ENCODE measurements at places on chromosomes 7 and 10.
A peak's percentile ranks its signal among the peaks of the same experiment; 100 is the strongest.

- DNase-seq: no peak
Measured at GRCh38 chr7:57381581-57381980, 68.4 kb upstream of the ZNF716 start.

DNA sequence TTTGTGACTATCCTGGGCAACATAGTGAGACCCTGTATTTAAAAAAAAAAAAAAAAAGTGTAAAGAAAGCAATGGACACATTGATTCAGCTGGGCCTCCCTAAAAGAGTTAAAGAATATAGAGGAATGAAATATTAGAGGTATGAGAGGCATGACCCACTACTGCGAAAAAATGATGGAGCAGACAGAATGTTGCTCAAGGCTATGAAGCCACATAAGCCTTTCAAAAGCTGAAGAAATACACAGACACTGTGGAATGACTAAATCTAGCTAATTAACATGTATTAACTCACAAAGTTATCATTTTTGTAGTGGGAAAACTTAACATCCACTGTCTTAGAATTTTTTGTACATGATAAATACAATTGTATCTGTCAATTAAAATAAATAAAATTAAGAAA lies 107.3 kb downstream of the HGF start:
- DNase-seq: no peak

DNA sequence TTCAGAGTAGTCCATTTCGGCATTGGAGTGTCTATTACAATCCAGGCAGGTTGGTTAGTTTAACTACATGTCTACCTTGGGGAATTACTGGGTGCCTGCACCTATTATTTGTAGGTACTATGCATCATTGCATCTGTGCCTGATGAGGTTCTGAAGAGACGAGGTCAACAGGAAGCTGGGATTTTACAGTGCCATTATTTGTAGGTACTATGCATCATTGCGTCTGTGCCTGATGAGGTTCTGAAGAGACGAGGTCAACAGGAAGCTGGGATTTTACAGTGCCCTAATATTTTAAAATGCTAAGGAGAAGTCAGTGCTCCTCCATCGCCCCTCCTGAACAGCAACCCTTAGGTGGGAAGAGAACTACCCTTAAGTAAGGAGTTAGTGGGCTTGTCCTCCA lies 41.7 kb downstream of the NPY start:
- no peak for DNase-seq

GRCh38 chr7:36132012-36132411 lies 21.0 kb upstream of the EEPD1 start:
- DNase-seq: no peak

- no peak for DNase-seq
Measured at GRCh38 chr10:11895108-11895466, 71.9 kb downstream of the PROSER2 start.

DNA sequence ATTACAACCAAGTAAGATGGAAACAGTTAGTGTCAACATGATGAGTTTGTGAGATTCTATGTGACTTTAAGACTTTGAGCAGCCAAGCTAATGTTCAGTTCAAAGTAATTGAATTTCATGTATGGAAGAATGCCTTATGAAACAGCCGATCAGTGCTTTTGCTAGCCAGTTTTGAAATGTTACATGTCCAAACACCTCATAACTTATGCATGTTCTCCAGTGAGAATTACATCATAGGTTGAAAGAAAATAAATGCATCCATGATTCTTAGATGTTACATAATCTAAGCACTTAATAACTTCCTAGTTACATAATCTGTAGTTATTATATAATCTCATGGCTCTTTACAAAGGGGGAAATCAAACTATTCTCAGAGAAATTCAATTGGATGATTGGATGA lies 211.3 kb downstream of the BICC1 start:
- DNase-seq: no peak

DNA sequence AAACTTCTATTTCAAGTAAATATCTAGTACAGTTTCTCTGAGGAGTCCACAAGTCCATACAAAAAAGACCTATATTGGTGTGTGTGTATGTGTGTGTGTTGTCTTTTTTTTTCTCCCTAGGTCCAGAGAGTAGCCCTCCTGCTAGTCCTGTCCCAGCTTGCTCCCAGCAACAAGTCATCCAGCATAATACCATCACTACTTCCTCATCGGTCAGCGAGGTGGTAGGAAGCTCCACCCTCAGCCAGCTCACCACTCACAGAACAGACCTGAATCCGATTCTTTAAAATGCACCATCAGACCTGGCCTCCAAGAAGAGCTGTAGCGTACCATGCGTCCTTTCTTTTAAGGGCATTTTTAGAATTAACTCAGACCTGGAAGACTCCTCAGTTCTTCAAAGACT lies 139.1 kb downstream of the TRIL start:
- DNase-seq: no peak

DNA sequence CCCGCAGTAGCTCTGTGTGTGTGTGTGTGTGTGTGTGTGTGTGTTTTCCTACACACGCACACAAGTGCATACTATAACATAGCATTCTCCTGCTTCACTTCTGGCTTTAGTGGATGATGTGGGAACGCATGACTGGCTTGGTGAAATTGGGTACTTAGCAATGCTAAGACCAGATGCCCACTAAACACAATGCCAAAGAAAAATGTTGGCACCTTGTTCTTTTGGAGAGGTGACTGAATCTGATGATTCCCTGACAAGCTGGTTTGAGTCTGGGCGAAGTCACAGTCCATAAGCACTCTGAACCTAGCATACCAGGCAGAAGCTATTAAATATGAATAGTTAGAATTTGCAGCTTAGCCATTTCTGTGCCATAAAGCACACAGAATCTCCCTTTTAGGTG lies 68.0 kb upstream of the CDCA7L start:
- DNase-seq: no peak

DNA sequence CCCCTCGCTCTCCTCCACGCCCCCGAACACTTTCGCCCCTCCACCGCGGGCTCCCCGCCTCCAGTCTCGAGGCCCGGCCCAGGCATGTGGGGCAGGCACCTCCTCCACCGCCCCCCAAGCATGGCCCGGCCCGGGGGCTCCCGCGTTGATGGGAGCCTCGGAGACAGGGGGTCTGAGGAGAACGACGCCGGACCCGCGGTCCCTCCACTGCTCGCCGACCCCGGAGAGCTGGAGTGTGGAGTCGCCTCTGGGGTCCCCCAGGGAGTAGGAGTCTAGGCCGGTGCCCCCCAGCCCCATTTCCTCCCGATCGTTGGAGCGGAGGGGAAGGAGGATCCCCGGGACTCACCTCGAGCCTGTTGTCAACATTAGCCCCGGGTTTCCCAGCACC lies 206 bp downstream of the UPF2 start:
- no peak for DNase-seq

GRCh38 chr7:85074992-85075391 lies 111.9 kb downstream of the SEMA3D start:
- no peak for DNase-seq

- no peak for DNase-seq
Measured at GRCh38 chr7:82741493-82741892, 297.9 kb upstream of the CACNA2D1 start.

DNA sequence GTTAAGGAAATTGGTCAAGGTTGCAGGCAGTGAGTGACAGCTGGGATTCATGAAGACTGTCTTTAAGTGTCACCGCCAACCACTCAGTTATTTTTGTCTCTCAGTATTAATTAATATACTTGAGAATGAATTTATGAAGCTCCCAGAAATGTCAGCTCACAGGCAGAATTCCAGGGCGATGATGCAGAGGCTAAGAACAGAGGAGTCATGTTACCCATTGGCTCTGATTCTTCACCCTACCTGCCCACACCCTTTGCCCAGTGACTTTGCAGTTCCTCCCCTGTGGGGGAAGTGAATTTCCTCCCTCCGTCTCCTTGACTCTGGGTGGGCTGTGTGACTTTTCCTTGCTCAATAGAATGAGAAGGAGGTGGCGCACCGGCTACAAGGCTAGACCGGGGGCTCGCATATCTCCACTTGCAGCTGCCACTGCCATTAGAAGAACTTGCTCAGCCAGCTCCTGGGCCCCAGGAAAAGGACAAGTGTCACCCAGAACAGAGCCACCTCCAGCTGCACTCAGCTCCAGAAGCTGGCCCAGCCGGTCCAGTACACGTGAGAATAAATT lies 157.1 kb upstream of the PRKCQ start:
- DNase-seq: no peak

- no peak for DNase-seq
Measured at GRCh38 chr7:37357637-37357996, 91.0 kb downstream of the ELMO1 start.

DNA sequence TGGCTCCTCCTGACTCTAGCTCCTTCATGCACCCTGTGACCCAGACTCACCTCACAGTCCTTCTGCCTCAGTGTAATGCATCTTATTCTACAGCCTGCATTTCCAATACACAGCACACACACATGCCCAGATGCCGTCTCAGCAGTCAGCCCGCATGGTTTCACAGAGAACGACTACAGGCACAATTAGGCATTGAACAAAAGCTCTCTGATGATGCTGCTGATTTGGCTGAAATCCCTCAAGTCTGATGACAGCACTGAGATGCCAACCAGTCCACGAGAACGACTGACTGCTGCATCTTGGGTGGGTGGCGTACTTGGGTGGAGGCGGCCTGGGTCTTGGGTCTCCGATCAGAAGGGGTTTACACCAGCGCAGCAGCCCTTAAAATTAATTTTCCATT lies 200.4 kb downstream of the TAX1BP1 start:
- no peak for DNase-seq

GRCh38 chr10:77904100-77904840 lies 22.3 kb downstream of the DLG5 start:
- no peak for DNase-seq

GRCh38 chr10:6148908-6149307 lies 53.8 kb upstream of the PFKFB3 start:
- no peak for DNase-seq

GRCh38 chr7:105924945-105925344 lies 38.1 kb upstream of the CDHR3 start:
- DNase-seq: no peak

DNA sequence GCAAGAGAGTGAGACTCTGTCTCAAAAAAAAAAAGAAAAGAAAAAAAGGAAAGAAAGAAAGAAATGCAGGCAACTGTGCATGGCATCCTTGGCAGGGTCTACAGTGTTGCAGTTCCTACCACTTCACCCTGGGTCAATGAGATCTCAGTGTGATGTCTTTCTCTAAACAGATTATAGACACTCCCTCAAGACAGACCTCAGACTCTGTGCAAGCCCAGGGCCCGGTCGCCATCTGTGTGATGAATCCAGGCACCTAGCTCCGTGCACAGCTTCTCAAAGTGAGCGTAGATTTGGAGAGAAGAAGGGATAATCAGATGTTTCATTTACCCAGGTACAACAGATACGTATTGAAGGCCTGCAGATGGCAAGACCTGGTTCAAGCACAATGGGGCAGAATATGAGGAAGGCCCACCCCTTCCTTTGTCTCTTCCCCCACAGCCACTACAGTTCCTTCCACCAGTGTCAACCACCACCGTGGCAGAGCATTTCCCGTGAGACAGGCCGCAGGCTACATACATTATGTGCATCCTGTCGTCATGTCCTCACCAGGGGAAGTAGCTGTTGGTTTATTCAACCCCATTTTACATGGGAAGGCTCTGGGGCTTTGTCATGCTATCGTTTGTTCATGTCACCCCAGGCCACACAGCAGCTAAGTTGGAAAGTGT lies 471.7 kb upstream of the GALNT17 start:
- DNase-seq: no peak

DNA sequence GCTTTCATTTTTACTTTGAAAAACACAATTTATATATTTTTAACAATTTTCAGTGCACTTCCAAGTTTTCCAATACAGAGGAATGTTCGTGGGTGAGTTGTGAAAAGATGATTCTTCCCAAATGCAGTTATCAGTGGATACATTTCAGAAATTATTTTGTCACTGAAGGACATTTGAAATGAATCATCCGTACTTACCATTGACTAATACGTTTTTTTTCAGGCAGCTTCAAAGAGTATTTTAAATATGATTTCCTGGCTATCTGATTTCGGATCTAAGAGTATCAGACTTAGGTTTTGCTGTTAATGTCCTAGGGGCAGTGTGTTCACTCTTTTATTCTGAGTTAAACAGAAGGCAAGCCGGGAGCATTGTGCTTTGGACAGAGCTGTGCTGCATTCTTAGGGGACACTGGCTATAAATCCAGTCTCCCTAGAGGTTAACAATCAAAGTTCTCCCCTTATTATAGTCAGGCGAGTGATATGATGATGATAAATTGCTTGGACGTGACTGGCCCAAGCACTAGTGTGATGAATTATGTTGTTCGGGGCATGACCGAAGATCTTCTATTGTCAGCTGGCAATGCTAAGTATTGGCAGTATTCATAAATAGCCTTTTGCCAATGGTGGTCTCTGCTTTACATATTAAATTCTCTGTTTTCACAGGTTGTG lies 4.5 kb downstream of the PTER start:
- DNase-seq: peak; percentile 10

DNA sequence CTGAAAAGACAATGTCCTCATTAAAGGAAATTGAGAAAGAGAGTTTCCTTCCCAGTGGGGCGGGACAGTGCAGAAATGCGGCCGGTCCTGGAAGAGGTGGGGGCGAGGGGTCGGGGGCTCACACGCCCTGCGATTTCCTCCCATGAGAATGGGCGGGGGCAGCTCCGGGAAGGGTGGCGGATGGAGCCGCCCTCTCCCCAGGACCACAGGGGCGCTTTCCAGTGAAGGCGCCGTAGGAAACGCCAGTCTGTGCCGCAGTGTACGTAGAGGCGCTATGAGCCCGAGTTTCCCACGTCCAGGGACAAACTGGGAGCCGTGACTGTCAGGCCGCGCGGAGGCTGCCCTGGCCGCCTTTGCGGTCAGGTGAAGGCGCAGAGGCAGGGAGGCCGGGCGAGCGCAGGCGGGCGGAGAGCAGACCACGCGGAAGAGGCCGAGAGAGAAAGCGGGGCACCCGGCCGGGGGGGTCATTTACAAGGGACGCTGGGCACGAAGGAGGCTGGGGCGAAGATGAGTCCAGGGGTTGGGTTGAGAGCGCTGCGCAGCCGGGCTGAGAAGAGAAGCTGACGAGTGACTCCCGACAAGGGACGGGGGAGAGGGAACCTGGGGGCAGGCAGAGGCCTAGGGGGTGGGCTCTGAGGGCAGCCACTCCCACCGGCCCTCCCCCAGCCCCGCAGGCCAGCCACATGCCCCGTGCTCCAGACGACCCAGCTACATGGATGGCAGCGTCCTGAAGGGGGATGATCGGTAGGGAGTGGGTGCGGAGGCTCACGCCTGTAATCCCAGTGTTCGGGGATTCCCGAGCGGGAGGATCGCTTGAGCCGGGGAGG lies 45.0 kb downstream of the ALOX5 start:
- peak; percentile 91 for DNase-seq

GRCh38 chr7:30200591-30200990 lies 65.8 kb downstream of the MTURN start:
- no peak for DNase-seq

DNA sequence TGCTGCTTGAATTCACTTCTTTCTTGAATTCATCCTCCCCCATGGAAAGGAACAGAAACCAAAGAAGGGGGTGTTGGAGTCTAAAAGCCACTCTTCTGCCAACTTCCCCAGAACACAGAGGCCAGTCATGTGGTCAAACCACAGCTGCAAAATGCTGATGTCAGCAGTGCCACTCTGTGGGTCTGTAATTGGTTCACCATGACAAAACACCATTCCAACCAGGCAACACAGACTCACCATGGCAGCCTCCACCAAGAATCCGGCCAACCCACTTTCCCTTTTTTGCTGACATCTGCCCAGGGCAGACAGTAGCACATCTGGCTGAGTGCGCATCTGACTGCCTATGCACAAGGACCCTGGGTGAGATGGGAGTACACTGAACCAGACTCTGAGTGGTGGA lies 16.8 kb downstream of the OSBPL3 start:
- no peak for DNase-seq

Data from SK-N-SH (cell line).